ENCODE measurements at places on chromosomes 1 and 21.

DNA sequence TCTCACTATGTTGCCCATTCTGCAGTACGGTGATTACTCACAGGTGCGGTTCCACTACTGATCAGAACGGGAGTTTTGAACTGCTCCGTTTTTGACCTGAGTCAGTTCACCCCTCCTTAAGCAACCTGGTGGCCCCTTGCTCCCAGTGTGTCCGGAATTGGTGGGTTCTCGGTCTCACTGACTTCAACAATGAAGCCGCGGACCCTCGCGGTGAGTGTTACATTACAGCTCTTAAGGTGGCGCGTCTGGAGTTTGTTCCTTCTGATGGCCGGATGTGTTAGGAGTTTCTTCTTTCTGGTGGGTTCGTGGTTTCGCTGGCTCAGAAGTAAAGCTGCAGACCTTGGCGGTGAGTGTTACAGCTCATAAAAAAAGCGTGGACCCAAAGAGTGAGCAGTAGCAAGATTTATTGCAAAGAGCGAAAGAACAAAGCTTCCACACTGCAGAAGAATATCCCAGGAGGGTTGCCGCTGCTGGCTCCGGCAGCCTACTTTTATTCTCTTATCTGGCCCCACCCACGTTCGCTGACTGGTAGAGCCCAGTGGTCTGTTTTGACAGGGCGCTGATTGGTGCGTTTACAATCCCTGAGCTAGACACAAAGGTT is 17.6 kb upstream of the PARP1 start:
- peak; percentile 25 for DNase-seq

DNA sequence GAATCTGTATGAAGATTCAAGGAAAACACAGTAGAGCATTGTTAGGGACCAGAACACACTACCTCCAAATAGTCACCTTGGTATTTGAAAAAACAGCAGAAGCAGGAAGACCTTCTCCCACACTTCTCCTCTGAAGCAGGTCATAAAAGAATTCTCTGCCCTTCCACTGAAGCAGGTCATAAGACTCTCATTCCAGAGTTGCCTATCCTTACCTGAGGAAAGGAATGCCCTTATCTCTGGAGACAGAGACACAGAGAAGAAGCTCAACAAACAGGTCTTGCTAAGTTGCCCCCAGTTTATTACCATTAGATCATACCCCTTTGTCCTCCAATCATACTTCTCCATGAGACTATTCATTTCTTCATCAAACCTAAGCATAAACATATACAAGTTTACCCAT is 225.8 kb upstream of the TNR start:
- no peak for DNase-seq

DNA sequence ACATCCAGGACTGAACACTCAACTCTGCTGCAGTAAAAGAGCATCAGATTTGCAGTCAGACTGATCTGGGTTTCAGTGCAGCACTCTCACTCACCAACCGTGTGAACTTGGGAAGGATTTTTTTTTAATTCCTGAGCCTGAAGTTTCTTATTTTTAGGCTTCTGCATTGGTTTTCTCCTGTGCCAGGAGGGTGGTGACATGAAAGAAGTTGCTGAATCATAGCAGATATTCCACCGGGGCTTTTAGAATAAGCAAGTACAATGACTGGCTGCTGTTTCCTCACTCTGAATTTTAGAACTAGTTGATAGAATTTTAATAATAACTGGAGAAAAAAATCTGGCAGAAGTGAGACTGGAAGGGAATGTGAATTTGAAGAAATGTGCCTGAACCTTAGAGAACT is 11.6 kb downstream of the ADAM30 start:
- DNase-seq = no peak

GRCh38 chr1:204558467-204558866 is 42.3 kb downstream of the MDM4 start:
- no peak for DNase-seq

- no peak for DNase-seq
Measured at GRCh38 chr1:200039849-200040474, 12.5 kb downstream of the NR5A2 start.

- no peak for DNase-seq
Measured at GRCh38 chr1:111856411-111857185, 100.9 kb downstream of the DDX20 start.

GRCh38 chr1:185015631-185016030 is 29.7 kb upstream of the RNF2 start:
- no peak for DNase-seq

- DNase-seq = no peak
Measured at GRCh38 chr1:21559788-21560567, 50.8 kb downstream of the ALPL start.

- no peak for DNase-seq
Measured at GRCh38 chr1:228141226-228142044, 1.4 kb downstream of the GUK1 start.

GRCh38 chr1:156898161-156898566 is 4.6 kb downstream of the PEAR1 start:
- no peak for DNase-seq

DNA sequence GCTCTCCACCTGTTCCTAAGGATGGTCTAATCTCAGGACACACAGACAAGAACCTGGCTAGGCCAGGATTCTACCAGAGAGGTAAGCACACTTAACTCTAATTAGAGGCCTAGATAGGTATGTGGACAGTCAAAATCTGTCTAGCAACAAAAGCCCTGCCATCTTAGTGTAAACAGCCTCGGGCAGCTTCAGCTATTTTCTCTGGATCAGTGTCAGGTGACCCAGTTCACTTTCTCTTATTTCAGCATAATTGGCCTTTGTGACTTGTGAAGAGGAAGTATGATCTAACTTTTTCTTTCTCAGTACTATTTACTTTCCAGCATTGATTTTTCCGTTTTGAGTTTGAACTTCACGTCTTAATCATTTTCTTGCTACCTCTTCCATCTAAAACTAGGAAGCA is 217.7 kb downstream of the CRB1 start:
- no peak for DNase-seq

DNA sequence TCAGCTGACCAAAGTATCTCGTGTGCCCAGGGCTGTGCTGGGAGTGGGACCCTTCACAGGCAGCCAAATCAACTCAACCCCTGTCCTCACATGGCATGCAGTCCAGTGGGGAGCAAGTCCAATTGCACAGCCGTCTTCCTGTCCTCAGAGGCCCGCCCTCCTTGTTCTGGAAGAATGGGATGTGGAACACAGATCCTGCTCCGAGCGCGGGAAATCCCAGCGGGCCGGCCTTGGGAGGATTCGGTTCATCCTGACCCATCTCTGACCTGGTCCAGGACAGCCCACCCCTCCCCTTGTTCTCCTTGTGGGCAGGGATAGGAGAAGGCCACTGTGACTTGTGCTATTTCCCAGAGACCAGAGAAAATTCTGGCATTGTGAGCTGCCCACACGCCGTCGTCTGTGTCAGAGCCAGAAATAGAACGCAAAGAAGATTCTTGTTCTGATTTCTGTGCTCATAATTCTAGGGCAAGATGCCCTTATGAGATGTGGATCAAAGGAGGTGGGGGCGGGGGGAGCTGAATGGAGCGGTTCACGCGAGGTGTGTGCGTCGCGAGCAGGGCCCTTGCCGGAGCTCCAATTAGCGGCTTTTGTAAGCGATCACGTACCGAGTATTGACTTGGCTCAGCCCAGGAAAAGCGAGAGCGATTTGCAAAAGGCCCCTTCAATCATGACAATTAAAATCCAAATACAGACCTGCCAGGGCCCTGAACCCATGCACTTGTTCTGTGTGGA is 79.2 kb downstream of the AJAP1 start:
- no peak for DNase-seq

- no peak for DNase-seq
Measured at GRCh38 chr1:219731771-219732170, 118.9 kb upstream of the ZC3H11B start.

- no peak for DNase-seq
Measured at GRCh38 chr21:40964691-40965090, 117.7 kb upstream of the DSCAM start.

GRCh38 chr21:36330904-36331303 is 10.9 kb downstream of the MORC3 start:
- DNase-seq = peak; percentile 50

GRCh38 chr1:46747683-46748288 is 28.9 kb upstream of the EFCAB14 start:
- DNase-seq = no peak

- no peak for DNase-seq
Measured at GRCh38 chr21:32916522-32917099, 109.1 kb upstream of the OLIG2 start.

- no peak for DNase-seq
Measured at GRCh38 chr1:239678181-239678580, 291.8 kb downstream of the CHRM3 start.

DNA sequence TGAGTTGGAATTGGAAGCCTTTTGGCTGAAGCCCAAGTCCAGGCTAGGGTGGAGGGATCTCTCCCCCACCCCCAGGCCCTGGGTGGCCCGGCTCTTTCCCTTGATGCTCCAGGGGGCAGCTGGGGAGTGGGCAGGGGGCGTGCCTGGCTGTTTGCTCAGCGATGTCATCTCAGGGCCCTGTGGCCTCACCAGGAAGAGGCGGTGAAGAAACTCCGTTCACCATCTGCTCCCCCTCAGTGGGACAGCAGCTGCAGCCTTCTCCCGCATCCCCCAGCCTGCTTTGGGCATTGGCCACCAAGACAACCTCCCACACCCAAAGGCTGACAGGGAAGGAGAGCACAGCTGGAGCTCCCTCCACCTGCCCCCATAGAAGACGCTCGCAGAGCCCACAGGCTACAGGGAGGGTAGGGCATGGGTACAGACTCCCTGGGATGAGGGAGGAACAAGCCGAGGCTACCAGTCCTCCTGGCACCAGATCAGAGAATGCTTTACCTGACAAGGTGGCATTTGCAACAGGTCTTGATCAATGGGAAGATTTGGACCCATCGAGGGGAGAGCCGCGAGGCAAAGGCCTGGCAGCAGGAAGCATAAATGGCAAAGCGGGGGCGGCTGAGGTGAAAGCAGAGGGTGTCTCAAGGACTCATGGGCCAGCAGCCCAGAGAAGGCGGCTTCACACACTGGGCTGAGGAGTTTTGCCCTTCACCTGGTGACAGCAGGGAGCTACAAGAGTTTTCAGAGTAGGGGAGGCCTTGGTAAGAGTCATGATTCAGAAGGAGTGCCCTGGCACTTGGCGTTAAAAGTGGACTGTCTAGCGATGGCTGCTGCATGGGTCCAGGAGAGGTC is 6.5 kb upstream of the GUCA2A start:
- no peak for DNase-seq

DNA sequence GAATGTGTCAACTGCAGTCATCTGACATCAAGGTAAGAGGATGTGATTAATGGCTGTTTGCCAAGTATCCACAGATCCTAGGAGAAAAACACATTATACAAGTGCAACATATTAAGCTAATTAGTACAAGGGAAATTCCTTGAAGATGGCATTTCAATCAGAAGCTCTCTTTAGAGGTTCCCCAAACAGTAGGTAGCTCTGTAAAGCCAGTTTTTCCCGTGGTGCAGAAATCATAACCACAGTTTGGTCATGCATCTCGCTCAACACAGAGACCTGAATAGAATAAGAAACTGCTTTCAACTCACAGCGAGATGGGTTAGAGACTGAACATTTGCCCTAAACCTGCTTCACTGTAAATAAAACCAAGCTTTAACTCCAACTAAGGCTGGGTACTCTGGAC is 230.5 kb upstream of the CAMK1G start:
- no peak for DNase-seq

Measured in CD4-positive, alpha-beta T cell treated with Interferon gamma for 1 hour (primary cell).